HuH-7.5 (cell line): ENCODE measurements at places on chromosomes 11 and 22.
A peak's percentile ranks its signal among the peaks of the same experiment; 100 is the strongest.

DNA sequence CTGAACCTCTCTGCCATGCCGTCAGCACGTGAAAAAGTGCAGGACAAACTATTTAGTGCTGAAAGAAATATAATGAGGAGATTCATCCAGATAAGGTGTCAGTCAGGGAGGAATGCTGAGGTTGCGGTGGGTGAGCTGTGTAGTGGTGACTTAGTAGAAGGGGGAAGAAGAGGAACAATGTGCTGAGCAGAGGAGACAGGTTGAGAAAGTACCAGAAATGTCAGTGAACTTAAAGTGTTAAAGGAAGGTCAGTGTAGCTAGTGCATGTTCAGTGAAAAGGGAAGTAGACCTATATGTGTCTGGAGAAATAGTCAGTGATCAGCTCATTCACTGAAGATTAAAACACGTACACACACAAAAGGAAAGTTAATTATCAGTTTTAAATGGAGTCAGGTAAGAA, 237.6 kb upstream of the CCDC179 start:
- no peak for DNase-seq

- DNase-seq, result no peak
Observed at GRCh38 chr22:19866665-19867009, 12.0 kb upstream of the GNB1L start.

GRCh38 chr22:24091551-24092420, 80.7 kb downstream of the CABIN1 start:
- no peak for DNase-seq

DNA sequence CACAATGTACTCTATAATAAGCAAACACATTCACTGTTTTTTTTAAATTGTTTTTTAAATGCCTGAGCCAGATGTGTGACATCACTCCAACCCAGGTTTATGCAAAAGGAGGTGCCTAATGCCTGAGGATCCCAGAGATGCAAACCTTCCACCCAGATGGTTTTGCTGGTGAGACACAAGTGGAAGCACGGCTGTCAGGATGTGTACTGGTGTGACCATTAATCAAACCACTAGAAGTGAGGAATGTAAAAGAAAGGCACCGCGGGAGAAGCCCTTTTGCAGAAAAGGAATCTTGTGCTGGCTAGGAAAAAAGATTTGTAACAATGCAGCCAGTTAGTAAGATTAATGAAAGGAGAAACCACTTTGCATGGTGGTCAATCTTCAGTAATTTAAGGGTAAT, 407.4 kb downstream of the LARGE1 start:
- DNase-seq, result no peak

- peak; percentile 69 for DNase-seq
Observed at GRCh38 chr11:65225279-65226102, 36.3 kb upstream of the POLA2 start.

DNA sequence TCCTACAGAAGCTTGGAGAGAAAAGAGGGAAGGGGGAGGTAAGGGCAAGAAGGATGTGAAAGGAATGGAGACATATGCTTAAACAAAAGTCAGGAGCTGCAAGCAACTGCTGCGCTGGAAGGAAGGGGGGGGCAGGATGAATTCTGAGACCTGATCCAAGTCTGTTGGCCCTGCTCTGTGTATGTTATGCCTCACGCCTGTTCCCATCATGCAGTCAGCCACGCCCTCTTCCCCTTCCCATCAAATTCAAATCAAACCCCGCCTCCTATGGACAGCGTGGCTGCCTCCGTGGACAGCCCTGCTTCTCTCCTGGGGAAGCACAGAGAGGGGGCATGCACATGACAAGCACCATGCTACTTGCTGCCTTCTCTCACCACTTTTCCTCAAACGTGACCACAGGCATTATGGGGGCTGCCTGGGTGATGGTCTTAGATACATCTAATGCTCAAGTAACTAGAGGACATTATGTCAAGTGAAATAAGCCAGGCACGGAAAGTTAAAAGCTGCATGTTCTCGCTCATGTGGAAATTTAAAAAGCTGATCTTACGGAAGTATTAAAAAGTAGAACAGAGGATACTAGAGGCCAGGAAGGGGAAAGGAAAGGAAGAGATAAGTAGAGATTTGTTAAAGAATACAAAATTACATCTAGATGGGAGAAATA, 45.8 kb upstream of the CYP2D6 start:
- DNase-seq, result no peak

DNA sequence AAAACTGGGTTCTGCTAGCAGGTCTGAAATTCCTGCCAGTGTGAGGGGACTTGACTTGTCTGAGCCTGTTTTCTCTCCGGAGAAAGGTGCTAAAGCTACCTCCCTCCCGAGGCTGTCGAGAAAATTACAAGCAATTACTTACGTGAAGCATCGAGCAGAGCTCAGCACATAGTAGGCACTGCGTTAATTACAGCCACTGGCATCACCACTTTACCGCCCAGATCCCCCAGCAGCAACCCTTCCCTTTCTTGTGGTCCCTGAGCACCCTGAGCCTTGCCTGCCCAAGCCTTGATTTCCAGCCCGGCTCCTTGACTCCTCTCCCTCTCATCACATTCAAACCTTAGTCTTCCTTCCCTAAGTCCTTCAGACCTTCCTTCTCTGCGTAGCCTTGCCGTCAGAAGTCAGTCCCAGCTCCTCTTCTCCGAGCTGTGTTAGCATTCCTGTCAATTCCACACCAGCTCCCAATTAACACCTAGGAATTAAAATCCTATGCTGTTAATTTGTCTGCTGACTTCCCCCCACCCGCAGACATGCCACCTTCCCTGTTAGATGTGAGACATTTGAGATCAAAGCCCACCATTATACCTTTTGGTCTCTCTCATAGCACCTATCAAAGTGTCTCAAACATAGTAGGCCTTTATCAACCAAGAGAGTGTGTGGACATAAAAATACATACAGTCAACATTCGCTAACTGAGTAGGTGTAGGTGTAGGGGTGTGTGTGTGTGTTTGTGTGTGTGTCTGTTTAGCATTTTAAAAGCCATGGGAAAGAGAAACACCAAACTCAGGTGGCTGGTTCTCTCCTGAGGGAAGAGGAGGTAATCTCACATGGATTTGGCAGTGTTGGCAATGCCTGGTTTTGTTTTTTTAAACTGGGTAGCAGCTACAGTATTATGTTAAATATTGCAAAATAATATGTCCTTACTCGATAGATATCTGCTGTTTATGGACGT, 2.8 kb upstream of the KCNJ5 start:
- no peak for DNase-seq

- DNase-seq, result no peak
Observed at GRCh38 chr11:115712296-115712695, 208.1 kb upstream of the CADM1 start.

DNA sequence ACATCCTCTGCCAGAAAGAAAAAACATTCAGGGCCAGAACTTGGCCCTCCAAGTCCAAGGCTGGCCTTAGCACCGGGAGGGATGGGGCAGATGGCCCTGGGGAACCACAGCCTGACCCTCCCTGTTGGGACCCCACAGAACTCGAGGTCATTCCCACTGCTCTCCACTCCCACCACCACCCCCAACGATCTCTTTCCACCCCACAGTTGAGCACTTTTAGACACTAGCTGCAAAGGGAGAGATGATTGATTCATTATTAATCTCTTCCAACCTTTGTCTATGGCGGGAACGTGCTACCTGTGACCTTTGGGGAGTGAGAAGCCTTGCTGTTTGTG, 869.7 kb downstream of the BRD1 start:
- DNase-seq, result no peak

DNA sequence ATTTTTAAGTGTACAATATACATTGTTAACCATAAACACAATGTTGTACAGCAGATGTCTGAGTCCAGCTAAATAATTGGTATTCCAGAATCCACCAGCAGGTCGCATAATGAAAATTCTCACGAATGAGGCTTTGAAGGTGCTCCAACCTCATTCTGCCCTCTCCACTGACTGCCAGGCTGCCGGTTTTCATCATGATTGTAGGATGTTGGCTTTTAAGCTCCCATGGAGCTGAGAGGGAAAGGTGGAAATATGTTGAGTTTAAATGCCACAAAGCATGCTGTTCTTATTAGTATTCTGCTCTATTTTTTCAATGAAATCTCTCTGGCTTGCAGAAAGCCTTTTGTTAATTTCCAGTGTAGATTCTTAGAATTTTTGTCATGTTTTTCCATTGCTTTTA, 337.2 kb upstream of the DDI1 start:
- no peak for DNase-seq

DNA sequence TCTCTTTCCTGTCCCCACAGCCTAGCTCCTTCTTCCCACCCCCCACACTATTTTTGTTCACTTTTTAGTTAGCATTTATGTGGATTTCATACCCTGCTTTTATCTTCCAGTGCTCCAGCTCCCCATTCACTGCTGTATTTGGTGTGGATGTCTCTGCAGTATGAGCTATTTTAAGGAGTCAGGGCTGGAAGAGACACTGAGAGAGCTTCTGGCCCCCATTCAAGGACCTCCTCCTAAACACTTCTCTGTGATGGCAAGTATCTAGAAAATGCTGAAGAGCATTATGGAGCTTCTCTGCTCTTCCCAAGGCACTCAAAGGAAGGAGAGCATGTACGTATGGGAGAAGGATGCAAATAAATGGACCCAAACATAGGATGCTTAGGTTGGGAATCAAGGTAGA, 79.5 kb downstream of the RAB30 start:
- no peak for DNase-seq

GRCh38 chr11:20670932-20671403, 1.6 kb downstream of the NELL1 start:
- no peak for DNase-seq

DNA sequence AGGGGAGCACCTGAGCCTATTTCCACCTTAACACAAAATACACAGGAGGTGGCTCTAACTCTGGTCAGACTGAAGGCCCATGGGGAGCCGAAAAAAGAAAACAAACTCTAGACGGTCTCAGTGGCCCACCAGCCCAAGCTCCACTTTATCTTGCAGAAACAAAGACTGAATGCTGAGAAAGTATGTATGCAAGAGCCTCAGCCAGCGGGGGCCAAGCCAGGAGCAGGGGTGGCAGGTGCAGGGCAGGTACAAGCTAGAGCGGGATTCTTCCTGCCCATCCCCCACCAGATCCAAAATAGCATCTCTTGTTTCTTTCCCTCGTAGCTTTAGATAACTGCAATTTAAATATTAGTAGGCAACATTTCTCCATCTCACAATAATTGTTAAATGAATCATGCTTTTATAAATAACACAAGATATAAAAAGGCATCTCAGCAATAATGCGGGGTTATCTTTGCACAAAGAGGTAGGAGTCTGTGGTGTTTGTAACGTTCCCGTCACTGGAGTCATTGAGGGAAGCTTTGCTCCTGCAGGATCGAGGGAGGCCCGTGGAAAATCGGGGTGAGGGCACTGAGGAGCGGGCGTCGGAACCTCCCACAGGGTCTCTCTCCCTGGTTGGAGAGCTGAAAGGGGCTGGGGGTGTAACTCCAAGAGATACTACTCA, 418.0 kb downstream of the SHANK2 start:
- no peak for DNase-seq

GRCh38 chr11:130600616-130601015, 152.2 kb downstream of the ADAMTS15 start:
- no peak for DNase-seq

GRCh38 chr11:30328681-30329080, 5.8 kb downstream of the ARL14EP start:
- DNase-seq, result no peak

DNA sequence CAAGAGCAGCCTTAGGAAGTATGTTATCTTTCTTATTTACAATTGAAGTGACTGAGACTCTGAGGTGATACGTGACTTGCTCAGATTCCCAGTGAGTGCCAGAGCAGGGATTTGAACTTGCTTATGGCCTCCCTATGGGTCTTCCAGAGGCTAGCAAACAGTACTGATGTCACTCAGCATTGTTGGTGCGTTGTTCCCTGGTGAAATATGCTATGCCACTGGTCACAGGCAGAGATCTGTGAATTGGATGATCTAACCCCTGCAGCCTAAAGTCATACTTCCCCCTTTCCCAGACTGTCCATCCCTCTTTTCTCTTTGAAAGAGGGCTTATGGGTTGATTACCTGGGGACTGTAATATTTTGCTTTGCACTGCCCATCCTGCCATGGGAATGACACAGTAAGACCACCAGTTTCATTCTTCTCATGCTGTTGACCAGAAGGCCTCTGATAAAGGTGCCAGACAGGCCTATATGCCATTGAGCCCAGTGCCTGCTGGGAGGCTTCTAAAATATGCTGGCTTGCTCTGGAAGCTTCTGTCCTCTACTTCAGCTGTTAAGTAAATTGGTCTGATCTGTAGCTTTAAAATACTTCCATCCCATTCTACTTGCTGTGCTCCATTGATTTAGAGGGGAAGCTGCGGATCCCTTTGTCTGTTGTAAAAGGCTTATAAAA, 152.2 kb upstream of the E2F8 start:
- no peak for DNase-seq

- DNase-seq, result peak; percentile 58
Observed at GRCh38 chr22:30968015-30968923, at the start of gene MORC2. Gene MORC2 (minus strand): TSS chr22:30968774. CDS start chr22:30967889, 885 bp downstream.

DNA sequence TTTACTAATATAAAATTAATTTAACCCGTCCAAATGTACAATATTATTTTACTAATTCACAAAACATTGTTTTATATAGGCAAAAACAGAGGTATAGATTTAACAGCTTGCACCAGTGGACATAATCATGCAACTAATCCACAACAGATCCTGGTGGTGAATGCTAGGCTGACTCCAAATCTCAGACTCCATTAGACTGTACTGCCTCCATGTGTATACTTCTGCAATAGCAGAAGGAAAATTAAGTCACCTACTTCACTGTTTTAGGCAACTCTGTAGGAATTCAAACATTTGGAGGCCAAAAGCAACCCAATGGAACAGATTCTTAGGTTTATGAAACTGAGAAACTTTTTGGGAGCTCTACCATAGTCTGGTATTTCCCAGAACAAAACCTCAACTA, 30.0 kb upstream of the RAB39A start:
- no peak for DNase-seq

GRCh38 chr11:8593935-8594909, at the start of gene STK33:
Gene STK33 (minus strand): TSS chr11:8594228. CDS start chr11:8474905, 119,323 bp downstream.
- DNase-seq, result no peak

DNA sequence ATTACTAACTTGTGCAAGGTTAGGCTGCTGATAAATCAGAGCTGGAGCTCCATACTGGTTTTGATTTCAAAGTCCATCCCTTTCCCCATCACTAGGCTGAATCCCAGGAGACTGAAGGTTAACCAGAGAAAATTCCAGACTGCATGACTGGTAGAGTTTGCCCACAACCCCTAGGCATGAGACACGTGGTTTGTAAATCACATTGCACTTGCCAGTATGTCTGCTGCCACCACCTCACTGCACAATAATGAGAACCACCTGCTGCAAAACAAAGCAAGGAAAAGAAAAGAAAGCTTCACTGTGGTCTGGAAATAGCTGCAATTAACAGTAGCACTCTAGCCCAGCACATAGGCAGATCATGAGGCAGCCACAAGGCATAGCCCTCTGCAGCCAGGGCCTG, 67.6 kb upstream of the NTM start:
- DNase-seq, result no peak

GRCh38 chr11:17407575-17407974, 19.1 kb upstream of the KCNJ11 start:
- DNase-seq, result no peak

- no peak for DNase-seq
Observed at GRCh38 chr11:111571829-111572501, 30.3 kb upstream of the SIK2 start.

GRCh38 chr11:34416766-34417165, 22.0 kb upstream of the CAT start:
- no peak for DNase-seq
